ENCODE measurements at places on chromosomes 16 and 17.

- no peak for DNase-seq
These were observed 30.7 kb downstream of the DNAH17 start for GRCh38 chr17:78546476-78546875.

GRCh38 chr17:4800462-4801196 lies 1.5 kb downstream of the C17orf114 start:
- DNase-seq = no peak

- no peak for DNase-seq
These were observed 64.2 kb upstream of the DOC2B start for GRCh38 chr17:245611-246010.

- no peak for DNase-seq
These were observed 5.6 kb upstream of the TEX19 start for GRCh38 chr17:82353484-82353883.

DNA sequence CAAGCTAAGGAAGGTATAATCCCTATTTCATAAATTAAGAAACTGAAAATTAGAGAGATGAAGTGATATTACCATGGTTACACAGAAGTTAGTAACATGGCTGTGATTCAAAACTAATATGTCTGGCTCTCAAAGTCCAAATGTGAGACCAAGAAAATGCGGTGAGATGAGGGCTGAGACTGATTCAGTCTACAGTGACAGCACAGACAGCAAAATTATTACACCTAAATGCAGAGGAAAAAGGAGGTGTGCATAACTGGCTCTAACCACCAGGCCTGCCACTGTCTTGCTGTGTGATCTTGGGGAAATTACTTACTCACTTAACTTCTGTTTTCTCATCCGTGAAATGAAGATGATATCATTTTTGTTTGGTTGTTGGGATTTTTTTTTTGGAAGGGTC lies 270.0 kb upstream of the SOX9 start:
- DNase-seq = no peak

DNA sequence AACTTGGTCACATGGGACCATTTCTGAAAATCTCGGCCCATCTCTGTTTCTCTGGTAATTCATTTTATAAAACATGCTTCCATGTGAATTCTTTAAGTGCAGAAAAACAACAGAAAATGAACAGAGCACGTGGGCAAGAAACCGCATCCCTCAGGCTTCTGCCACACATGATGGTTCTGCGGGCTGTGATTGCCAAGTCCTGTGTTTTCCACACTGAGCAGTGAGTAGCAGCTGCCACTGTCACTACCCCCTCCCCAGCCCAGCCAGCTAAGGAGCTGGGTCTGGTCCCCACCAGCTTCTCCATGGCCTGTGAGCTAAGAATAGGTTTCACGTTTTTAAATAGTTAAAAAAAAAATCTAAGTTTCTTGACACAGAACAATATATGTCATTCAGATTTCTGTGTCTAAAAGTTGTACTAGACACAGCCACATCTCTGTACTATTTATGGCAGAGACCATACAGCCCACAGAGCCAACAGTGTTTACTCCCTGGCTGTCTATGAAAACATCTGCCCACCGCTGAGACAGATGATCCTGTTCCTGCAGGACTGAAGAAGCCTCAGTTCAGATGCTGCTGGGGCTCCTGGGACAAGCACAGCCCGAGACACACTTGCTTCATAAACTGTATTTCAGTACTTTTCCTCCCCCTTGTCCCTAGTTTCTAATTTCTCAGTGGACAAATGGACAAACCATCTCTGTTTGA lies 41.5 kb downstream of the USP22 start:
- no peak for DNase-seq

GRCh38 chr16:8712589-8713361 lies 38.4 kb downstream of the ABAT start:
- no peak for DNase-seq

DNA sequence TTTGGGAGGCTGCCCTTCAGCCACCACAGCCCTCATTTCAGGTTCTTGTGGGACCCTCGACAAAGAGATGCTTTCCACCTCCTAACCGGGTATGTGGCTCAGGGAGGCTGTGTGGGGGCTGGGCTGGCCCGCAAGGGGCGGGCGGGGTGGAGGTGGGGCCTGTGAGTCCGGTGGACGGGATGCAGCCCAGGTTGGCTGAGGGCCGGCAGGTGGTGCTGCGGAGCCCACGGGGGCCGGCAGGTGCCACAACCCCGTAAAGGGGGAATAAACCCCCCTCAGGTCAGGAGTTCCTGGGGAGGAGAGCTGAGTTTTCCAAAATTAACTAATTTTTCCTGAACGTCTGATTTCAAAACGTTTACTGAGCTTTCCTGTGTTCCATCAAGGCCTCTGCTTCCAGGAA lies 4.9 kb upstream of the CIAO3 start:
- DNase-seq = no peak

DNA sequence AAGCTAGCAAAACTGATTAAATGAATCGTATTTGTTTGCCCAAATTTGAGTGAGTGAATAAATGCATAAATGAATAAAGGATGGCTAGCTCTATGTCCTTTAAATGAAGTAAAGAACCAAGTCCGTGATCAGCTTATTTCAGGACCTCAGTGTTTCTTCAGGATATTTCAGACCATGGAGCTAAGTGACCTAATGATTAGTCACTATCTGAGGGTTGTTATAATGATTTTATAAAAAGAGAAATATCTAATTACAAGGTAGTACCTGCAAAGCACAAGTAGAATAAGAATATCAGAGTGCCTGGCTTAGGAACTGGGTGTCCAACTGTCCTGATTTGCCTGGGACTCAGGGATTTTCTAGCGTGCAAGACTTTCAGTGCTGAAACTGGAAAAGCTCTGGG lies 12.5 kb downstream of the KCNJ2 start:
- DNase-seq = no peak

- no peak for DNase-seq
These were observed 33.5 kb downstream of the SMURF2 start for GRCh38 chr17:64628641-64629040.

DNA sequence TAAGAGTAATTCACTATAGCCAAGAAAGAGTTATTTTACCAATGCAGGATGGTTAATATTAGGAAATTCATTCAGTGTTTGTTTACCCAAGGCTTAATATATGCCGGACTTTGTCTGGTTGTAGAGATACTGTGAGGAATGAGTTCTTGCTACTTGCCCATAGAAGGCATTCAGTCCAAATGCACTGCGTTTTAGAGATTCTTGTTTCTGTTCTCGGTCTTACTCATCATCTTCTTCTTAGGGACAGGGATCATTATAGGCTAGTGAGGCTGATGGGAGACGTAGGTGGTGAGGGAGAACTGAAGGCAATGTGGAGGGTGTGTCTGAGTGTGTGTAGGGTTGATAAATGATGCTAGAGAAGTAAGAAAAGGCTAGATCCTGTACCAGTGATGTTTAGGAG lies 90.7 kb downstream of the OR1D5 start:
- no peak for DNase-seq

GRCh38 chr17:67358612-67359011 lies 7.8 kb downstream of the PSMD12 start:
- DNase-seq = no peak

DNA sequence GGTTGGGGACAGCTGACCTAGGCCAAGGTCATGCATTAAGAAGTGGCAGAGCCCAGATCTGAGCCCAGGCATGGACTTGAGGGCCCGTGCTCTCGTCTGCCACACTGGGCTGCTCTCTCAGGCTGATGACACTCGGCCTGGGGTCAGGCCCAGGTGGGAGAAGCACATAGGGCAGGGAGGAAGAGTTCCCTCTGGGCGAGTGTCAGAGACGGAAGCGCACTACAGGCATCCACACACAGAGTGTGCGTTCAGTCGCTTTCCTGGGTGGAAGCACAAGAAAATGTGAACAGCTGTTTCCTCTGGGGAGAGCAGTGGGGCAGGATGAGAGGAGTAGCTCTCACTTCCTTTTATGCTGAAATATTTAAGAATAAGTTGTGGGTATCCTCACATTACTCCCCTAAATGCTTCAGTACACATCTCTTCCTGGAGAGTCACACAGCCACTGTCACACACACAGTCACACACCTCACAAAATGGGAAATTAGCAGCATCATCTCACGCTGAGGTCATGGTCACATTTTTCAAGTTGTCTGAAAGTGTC lies 59.7 kb downstream of the B9D1 start:
- no peak for DNase-seq

GRCh38 chr17:9566067-9566466 lies 9.6 kb downstream of the STX8 start:
- no peak for DNase-seq

DNA sequence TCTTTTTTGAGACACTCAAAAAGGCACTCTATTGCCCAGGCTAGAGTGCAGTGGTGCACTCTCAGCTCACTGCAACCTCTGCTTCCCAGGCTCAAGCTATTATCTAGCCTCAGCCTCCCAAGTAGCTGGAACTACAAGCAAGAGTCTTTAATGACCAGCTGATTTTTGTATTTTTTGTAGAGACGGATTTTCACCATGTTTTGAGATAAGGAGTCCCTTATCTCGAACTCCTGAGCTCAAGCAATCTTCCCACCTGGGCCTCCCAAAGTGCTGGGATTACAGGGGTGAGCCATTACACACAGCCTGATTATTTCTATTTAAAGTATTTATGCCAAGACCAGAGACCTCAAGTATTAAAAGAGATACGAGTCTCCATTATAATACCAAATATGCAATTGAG lies 566.1 kb upstream of the CA10 start:
- DNase-seq = no peak

GRCh38 chr16:74837056-74837455 lies 62.4 kb upstream of the FA2H start:
- no peak for DNase-seq

DNA sequence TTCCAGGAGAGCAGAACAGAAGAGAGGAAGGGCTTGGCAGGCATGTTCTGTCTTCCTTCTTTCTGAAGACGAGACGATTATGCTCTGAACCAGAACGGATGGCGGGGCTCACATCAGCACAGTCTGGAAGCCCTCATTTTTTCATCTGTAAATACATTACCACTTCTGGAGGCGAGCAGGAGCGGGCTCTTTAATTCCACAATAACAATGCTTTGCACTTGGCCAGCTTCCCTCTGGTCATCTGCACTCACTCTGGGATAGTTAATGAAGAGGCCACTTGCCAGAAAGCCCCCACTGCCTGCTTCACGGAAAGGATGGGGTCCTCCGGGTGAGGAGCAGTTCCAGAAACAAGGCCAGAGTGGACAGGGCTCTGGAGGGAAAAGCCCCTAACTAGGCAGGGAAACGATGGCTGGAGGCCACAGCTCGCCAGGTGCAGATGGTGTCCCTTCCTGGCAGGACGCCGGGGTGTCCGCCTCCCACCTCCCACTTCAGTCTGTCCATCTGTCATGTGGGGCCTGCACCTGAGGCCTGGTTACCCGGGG lies 13.1 kb upstream of the BCAR1 start:
- DNase-seq = no peak

- DNase-seq = no peak
These were observed 33.1 kb downstream of the CHCT1 start for GRCh38 chr17:60455378-60455777.

DNA sequence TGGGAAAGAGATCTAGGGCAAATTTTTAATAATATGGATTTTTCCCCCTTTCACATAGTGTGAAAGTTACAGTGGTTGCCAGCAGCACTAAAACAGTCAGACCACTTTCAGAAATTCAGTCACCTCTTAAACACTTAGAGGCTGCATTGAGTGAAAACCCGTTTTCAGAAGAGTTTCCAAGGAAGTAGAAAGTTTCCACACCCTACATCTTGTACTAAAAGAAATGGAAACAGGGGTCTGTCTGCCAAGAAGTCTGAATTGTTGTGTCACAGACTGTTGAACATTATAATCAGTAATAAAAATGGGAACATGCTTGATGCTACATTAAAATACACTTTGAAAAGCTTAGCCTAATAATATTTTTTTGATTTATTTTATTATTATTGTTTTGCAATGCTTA lies 278.9 kb upstream of the KCNJ16 start:
- no peak for DNase-seq

DNA sequence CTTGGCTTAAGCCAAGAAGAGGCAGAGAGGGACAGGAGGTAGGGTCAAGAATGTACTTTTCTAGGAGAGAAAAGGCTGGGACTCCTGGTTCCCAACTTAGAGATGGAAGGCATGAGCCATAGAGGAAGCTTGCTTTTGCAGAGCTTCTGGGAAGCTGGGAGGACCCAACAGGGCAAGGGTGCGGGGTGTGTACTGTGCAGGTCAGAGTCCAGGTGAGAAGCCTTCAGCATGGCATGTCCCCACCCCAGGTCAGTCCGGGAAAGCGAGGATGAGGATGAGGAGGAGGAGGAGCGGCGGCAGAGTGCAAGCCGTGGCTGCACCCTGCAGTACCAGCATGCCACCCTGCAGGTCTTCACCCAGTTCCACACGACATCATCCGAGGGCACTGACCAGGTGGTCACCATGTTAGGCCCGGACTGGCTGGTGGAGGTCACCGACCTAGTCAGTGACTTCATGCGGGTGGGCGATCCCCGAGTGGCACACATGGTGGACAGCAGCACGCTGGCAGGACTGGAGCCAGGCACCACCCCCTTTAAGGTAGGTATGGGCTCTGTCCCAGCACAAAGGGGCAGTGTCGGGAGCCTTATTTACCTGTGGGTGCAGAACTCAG lies 55.3 kb downstream of the TMEM132E start:
- no peak for DNase-seq

DNA sequence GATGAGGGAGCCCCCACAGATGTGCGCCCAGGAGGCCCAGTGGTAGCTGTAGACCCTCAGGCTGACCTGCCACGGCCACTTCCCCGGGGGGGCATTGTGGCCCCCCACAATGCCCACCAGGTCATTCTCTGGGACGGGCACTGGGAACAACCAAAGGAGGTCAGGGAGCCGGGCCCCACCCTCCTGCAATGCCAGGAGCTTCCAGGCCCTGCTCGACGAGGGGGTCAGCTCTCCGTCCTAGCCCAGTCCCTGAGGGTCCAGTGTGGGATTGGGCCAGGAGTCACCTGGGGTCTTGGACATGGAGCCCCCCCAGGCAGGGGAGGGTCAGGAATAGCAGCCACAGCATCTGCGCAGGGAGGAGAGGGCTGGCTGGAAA lies 7.0 kb downstream of the TPSD1 start:
- DNase-seq = no peak

DNA sequence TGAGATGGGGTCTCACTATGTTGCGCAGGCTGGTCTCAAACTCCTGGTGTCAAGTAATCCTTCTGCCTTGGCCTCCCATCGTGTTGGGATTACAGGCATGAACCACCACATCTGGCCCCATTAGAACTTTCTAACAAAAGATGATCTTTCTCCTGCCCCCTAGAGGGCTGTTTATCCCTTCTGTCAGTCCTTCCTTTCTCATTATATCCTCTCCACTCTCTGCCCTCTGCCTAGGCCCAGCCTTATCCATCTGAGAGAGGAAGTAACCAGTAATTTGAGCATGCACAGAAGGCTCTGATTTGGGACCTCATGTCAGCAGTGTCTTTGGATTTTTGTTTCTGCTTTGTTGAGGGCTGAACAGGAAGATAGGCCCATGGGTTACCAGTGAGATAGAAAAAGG lies 4.4 kb upstream of the DHX40 start:
- DNase-seq = no peak

- DNase-seq = no peak
These were observed 224.2 kb downstream of the ENGASE start for GRCh38 chr17:79298799-79299198.

- no peak for DNase-seq
These were observed 15.1 kb downstream of the YWHAE start for GRCh38 chr17:1384905-1385435.

GRCh38 chr16:15518381-15519351 lies 84.3 kb downstream of the BMERB1 start:
- no peak for DNase-seq
